ENCODE measurements at places on chromosomes 2 and 18.

GRCh38 chr2:225488743-225489142, 89.2 kb downstream of the NYAP2 start:
- no peak for DNase-seq

DNA sequence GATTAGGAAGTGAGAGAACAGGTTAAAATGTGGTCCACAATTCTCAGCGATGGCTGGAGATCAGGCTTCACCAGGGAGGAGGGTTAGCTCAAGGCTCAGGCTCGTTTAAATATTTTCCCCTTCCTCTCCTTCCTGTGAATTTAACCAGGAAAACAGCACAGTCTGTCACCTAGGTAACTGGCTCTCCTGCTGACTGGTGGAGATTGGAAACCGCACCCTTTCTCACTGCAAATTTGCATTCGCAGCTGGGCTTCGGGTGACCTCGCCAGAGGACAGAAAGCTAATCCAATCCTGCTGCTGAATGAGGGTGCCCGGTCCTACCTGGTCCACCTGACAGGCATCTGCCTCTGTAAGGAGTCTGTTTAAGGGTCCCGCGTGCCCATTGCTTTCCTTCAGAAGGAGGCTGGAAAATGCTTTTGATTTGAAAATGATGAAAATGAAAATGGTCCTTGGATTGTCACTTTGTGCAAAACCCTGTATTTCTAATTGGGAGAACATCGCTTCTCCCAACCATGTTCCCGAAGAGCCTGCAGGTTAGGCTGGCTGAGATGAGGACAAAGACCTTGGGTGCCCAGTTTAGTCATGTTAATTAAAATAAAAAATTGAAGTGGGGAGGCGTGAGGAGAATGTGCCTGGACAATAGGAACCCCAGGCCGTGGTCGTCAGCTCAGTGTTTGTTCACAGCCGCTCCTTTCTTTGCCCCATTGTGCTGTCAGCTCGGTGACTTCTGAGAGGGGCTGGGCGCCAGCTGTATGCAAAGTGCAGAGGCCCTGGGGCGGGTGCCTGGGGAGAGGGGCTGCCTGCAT, 43.4 kb upstream of the MTCL1 start:
- no peak for DNase-seq

- no peak for DNase-seq
Observed at GRCh38 chr2:70705160-70705850, 62.7 kb downstream of the ADD2 start.

DNA sequence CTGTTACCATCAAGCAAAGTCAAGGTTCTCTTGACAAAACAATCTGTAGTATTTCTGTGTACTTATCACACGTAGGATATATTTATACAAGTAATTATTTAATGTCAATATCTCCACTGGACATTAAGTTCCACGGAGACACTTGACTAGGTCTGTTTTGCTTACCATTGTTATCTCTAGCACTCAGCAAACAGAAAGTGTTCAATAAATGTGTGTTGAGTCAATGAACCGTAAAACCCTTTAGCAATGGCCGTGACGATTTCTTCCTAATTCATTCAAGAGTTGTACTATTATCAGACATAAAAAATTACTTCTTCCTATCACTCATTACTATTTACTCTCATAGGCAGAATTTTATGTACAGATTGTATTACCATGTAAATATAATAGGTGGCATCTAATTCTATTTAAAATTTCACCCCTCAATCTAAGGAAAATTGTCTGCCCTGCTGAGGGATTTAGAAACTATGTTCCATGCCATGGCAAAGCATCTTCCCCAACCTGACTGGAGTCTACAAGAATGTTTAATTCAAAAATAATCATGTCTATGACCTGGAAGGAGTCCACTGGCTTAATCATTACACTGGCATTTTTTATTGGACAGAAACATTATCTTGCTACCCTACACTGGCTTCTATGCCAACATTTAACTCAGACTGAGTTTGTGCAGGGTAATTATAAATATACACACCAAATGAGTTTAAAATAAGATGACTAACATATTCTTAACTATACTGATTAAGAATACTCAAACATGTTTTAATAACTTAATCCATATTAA, 301.9 kb downstream of the ZEB2 start:
- no peak for DNase-seq

DNA sequence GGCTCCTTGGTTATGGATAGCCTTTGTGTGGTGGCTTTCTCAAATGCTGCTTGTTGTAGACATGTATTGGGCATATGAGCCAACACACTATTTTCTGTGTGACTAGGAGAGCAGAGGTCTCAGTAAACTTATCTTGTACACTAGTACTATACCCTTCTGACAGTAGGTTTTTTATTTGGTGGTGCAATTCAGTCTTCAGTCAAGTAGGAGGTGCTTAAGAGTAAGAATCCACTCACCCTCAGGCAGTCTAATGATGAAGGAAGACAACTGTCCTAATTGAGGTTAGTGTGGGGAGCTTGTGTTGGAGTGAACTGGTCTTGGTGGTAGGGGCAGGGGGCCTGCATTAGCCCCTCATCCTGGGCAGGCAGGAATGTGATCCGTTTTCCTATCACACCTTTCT, 164.0 kb downstream of the SLC4A10 start:
- no peak for DNase-seq

- no peak for DNase-seq
Observed at GRCh38 chr2:45918463-45919159, 267.1 kb downstream of the PRKCE start.

GRCh38 chr18:4017480-4017879, 437.6 kb downstream of the DLGAP1 start:
- peak; percentile 35 for DNase-seq

DNA sequence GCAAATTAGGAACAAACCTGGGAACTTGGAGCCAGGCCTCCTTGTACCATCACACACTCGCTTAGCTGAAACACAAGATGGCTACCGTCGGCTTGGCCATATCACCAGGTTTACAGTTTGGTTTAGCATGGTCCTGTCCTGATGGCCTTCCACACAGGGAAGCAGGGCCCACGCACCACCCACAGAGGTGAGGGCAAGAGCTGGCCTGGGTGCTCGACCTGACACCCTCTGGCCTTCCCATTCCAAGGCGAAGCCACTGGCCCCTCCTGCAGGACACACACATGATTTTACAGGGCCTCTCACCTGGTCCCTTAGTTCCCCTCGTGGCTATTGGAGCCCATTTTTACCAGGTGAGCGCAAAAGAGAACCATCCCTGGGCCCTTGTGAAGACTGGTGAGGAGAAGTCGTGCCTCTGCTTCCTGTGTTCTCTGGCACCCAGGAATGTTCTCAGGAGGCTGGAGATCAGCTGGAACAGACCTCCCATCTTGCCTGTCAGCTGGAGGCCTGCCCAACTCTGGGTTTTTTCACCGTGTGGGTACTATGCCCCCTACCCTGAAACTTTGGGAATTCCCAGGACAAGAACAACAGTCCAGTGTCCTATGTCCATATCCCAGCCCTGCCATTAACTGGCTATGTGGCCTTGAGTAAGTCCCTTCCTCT, 53.0 kb upstream of the FOSL2 start:
- no peak for DNase-seq

DNA sequence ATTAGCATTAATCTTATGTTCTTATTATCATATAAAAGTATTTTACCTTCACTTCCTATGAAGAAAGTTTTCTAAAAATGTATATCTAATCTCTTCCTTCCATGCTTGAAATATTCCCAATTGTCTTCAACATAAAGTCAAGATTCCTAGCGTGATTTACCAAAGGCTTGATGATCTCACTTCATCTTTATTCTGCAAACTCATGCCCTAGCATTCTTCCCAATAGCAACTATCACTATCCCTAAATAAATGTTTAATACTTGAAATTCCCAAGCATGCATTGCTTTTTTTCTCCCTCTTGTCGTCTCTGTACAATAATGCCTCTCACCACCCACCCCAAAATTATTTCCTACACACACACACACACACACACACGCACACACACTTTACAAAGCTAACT, 125.8 kb downstream of the VWC2L start:
- DNase-seq, result no peak

- DNase-seq, result no peak
Observed at GRCh38 chr2:233219848-233220247, 31.6 kb upstream of the ATG16L1 start.

DNA sequence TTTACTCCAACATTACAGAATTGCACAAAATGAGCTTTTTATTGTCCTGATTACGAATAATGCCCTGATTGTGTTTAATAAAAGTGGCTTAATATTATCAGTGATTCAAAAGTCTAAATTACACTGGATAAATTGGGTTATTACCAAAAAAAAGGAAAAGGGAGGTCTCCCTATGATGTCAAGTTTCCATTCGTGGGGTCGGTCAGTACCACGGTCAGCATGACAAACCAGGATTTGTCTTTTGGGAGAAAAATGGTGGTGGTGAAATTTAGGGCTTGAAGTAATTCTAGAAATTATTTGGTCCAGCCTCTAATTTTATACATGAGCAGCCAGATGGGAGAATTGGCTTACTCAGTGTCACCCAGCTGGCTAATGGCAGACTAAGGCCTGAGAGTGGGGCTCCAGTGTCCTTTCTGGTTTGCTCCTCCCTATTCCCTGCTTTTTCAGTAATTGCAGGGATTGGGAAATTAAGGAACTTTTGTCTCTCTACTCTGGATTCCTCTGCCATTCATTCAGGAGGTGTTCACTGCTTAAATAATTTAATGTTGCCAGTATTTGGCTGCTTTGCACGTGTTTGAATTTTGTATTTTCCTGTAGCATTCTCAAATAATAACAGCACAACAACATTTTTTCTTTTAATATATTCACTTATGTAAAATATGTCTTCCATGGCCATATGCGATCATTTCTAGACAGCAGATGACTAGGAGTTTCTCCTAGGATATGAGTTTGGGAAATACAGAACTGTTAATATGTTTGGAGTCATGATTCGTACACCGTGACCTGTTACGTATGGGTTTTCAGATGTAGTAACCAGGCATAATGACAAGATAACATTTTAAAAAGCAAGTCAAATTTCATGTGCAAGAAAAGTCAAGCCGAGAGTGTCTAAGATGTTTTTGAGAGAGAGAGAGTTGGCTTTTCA, 128.9 kb upstream of the NOSTRIN start:
- DNase-seq, result no peak

GRCh38 chr2:85672456-85672855, 4.5 kb upstream of the SFTPB start:
- DNase-seq, result peak; percentile 40

DNA sequence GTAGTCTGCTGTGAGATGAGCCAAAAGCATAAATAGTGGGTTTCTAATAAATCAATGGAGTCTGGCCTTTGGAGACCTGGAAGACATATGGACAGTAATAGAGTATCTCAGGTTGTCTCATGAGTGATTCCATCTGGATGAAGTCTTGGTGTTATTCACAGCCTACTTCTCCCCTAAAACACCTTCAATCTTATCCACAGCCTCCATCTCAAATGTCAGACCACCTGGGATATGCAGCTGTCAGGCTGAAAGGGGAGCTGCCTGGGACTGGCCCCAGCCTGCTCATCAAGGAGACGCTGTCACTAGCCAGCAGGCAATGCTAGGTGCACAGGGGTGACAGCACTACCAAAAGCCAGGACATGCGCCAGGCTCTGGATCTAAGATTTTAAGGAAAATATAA, 684.0 kb upstream of the ZEB2 start:
- DNase-seq, result no peak

DNA sequence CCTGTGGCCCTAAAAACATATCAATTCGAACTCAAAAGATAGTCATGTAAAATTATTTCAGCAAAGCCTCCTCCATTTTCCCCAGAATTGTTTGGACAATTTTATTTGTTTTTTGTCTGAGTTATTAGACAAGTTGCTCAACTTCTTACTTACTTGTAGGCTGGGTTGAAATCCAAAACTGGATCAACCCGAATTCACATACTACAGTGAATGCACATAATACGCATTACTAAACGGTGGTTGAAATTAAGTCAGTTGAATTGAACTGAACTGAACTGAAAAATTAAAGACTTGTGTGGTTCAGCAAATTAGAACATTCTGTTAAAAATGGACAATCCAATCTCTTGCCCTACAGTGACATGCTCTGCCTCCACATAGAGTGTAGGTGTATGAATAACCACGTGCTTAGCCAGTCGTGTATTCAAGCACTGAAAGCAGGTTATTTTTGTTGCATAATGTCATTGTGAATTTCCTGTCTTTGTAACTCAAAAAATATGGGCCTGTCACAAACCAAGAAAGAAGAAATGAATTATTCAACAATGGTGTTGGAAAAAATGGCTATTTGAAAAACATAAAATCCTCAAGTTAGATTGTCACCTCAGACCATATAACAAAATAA, 441.0 kb downstream of the TXNL1 start:
- no peak for DNase-seq

DNA sequence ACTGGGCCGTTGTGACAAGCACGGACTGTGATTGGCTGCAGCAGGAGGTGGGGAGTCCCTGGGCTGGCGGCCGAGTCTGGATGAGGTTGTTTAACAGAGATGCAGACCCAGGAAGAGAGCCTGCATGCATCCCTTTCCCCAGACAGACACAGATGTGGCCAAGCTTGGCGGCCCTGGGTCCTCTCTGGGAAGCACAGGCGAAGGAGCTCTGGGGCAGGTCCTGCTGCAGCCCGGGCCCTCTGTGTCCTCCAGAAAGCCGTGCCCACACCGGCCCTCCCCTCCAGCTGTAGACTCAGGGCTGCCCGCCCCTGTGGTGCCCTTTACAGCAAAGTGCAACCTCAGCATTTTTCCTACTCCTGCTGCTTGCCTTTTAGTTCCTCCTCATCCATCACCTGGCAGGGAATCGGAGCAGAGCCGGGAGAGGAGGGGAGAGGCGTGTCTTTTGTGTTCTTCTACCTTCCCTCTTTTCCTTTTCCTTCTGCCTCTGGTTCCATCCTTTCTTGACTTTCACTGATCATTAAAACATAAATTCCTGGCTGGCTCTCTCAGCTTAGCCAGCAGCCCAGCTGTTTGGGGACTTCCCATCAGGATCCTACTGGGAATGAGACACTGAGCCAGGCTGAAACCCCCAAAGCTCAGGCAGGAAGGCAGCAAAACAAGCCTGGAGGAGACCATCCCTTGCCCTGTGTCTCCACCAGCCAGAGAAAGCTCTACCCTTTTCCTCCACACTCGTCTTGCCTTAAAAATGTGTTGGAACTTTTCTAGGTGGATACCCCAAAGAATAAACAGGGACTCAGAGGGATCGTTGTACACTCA, 75.0 kb downstream of the CTIF start:
- DNase-seq, result no peak

DNA sequence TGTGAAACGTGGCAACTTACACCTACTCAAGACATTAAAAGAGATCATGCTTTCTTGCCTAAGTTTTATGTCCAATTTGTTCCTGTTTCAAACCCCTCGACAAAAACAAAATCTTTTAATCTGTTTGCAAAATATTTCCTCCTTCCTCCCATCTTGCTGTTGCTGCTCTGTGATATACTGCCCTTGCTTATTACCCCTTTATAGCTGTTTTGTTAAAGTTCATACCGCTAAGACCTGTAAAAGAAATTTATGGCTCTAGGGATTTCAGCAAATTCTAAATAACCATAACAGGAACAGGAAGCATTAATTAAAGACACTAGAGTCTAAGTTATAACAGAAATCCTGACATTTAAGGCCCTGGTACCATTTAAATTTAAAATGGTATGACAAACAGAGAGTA, 1268.2 kb upstream of the PIK3C3 start:
- DNase-seq, result no peak

DNA sequence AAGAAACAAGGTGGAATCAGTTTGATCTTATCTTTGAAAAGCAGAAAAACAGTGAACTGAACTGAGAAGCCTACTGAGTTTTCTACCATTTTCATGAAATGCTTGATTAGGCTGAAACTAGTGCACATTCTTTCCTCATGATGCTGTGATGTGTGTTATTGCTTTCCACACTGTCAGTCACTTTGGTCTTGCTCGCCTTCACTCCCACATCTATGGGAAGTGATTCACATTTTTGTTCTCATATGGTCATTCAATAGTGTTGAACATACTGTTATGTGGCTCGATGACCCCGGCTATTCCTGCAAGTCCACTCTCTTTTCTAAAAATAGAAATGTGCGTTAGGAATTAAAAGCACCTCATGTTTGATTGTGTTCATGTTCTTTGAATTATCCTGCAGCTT, 129.7 kb downstream of the TGIF1 start:
- no peak for DNase-seq

All from NB4 (cell line).